ENCODE measurements at places on chromosomes 1 and 21. TPM values are rescaled to one million over a fixed set of nuclear protein-coding genes. Genes with fewer than 3 reads are reported as not detected.

DNA sequence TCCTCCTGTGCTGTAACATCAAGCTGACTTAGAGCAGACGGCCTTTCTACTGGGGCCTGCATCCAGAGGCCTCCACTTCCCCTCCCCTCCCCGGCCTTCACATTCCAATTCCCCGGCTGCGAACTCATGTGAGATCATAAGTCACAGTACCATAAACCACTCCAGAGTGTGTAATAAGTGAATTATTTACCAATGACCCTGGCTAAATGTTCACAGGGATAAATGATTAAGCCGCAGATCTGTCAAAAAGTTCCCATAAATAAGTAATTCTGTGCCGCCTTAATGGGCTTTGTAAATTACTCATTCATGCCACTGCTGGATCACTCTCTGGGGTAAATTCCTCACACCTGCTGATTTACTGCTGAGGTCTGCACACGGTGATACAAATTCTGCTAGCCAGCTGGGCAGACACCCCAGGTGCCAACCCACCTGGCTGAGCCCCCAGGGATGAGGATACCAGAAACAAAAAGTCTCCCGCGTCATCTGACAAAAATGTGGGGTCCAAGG lies 27.4 kb upstream of the KIRREL1 start:
- no peak for DNase-seq
- no peak overlapping the region for H3K27ac ChIP-seq
- no peaks in the 10 kb centered on the region for H3K36me3 ChIP-seq

DNA sequence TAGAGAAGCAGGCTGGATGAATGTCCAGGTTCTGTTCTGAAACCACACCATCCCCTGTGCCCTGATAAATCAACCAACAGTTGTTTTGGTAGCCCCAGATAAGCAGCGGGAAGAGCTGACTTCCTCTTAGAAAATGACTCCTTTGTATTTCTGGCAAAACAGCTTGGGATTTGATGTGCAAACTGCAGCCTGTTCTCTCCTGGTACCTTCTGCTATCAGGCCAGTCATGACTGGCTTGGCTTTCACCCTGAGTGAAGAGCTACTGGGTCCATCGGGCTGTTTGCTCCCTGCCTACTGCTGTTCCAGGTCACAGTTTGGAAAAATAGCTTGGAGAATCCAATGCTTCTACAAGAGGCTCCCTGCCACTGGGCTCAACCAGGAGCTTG lies 116.8 kb downstream of the DTL start:
- no peaks in the 10 kb centered on the region for H3K27me3 ChIP-seq
- H3K4me1 ChIP-seq = peaks cover 6% of the 10 kb centered on the region
- peak overlapping the region; percentile 35 for H3K27ac ChIP-seq
- H3K4me3 ChIP-seq = no peak overlapping the region
- no peaks in the 10 kb centered on the region for H3K36me3 ChIP-seq

DNA sequence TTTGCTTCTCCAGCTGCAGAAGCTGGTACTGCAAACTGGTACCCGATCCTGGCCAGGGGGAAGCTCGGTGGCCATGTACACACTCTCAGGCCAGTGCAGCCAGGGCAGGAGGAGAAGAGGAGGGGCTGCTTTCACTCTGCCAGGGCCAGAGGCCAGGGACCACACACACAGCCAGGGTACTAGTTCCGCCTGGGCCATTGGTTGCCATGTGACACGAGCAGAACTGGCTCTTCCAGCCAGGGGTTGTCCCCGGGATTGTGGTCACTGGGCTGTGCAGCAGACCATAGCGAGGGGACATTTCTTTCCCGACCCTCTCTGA lies 3.7 kb upstream of the SHISAL2A start:
- no peaks in the 10 kb centered on the region for H3K36me3 ChIP-seq
- DNase-seq = peak; percentile 66
- peaks cover 28% of the 10 kb centered on the region for H3K4me1 ChIP-seq
- H3K27me3 ChIP-seq = peaks cover 44% of the 10 kb centered on the region
- H3K4me3 ChIP-seq = peak overlapping the region; percentile 28

DNA sequence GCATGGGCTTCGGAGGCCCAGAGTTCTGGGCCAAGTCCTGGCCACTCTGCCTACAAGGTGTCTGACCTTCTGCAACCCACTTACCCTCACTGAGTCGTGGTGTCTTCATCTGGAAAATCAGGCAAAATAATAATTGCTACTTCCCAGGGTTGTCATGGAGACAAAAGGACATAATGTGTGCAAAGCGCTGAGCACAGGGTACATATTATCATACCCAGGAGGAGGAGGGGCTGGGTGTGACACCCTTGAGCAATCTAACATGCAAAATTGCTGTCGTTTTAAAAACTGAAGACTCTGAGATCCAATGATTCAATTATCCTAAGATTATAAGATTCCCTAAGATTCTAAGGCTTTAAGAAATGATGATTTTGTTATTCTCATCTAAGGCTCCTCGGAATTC lies 459.5 kb downstream of the PTPRU start:
- no peaks in the 10 kb centered on the region for H3K36me3 ChIP-seq
- DNase-seq = no peak
- no peak overlapping the region for H3K27ac ChIP-seq
- peaks cover 9% of the 10 kb centered on the region for H3K4me1 ChIP-seq

DNA sequence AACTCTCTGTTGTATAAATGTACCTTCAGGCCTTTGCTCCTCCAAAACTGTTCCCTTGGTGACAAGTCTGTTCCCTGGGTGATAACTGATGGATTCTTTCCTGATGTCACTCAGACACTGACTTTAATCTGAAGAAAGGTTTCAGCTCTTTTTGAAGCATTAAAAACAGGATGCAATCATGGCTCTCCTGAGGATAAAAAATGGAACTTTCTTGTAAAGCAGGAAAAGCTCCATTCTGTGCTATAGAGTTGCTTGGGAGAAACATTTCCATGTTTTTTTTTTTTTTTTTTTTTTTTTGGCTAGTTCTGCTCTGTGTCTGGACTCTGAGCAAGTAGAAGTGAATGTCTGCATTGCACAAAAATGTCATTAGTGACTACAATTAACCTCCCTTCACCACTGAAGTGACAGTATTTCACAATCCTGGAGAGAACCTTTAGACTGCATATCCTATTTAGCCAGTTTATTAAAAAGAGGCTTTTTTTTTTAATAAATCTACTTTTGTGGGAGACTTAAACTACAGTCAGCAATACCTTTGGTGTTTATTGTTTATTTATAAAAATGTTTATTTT lies 101.7 kb upstream of the PRMT6 start:
- no peaks in the 10 kb centered on the region for H3K27me3 ChIP-seq
- H3K27ac ChIP-seq = no peak overlapping the region
- H3K4me3 ChIP-seq = no peak overlapping the region
- H3K36me3 ChIP-seq = no peaks in the 10 kb centered on the region

DARS2 gene
- 34.0 TPM for total RNA-seq

DNA sequence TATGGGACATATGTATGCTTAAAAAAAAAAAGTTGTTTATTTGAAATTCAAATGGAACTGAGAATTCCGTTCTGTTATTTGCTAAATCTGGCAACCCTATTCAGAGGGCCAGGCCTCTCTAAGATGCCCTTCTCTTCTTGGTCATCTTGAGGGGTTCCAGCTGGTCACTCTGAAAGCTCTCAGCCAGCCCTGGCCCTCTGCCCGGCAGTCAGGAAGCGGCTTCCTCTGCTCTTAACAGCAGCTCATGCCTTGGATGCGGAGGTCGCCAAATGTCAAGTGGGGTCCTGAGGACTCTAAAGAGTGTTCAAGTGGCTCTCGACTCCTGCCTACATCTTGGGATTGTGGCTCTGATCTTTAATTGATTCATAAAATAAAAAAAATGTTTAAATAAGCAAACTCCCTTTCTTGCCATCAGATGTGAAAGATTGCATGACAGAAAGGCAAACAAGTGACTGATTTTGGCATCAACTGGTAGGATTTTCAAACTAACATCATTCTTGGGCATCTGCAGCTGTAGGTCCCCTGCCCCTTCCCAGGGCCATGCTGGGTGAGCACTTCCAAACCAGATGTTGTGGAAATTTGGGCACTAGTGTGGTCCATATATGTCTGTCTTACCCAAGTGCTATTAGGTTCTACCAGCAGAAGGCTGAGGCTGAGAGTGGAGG lies 130.8 kb downstream of the PRDM2 start:
- H3K4me1 ChIP-seq = no peaks in the 10 kb centered on the region
- DNase-seq = no peak
- H3K27me3 ChIP-seq = peaks cover 11% of the 10 kb centered on the region
- H3K27ac ChIP-seq = no peak overlapping the region

DNA sequence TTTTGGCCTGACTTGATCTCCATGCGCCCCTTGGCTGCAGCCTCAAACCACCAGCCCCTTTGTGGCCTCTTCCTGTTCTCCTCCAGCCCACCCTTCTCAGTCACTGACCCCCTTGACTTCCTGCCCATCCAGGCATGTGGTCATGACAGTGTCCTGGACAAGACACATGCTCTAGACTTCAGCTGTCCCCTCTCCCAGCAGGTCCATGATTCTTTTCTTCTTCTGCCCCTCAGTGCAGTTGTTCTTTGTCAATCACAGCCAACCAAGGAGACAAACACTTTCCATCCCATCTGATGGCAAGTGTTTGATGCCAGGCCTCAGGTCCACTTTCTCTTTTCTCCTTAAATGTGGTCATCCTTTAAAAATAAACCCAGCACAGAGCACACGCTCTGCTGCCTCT lies 49.7 kb downstream of the SYT6 start:
- no peak overlapping the region for H3K4me3 ChIP-seq
- no peak for DNase-seq
- peaks cover 4% of the 10 kb centered on the region for H3K4me1 ChIP-seq
- no peaks in the 10 kb centered on the region for H3K27me3 ChIP-seq
- no peak overlapping the region for H3K27ac ChIP-seq
- no peaks in the 10 kb centered on the region for H3K36me3 ChIP-seq

CRNN gene
- total RNA-seq = not detected

- DNase-seq = no peak
- peaks cover 7% of the 10 kb centered on the region for H3K36me3 ChIP-seq
- no peak overlapping the region for H3K4me3 ChIP-seq
- H3K27me3 ChIP-seq = peaks cover 29% of the 10 kb centered on the region
- no peak overlapping the region for H3K27ac ChIP-seq
These were observed 3.5 kb downstream of the OLFML2B start for GRCh38 chr1:162020150-162020549.

DNA sequence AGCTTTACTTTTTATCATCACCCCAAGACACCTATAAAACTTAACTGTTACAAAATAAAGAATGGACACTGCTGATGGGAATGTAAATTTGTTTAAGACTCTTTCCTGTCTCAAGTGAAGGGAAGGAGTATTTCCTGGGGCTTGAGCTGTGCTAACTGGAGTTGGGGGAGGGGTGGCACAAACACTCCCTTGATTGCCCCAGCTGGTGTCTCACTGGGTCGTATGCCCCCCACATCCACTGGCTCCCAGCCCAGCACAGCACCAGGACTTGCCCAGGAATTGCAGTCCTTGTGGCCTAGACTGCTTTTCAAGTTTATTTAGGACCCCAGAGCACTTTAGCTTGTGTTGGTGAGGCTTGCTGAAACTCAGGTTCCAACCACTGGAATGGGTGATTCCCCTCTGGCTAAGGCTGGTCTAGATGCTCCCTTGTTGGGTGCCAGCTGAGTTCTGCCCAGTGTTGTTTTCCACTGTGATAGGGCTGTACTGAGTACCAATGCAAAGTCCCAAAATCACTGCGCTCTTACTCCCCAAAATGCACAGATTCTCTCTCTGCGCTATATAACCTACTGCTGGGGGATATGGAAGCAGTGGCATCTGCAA lies 49.1 kb upstream of the DR1 start:
- no peak overlapping the region for H3K27ac ChIP-seq
- H3K4me3 ChIP-seq = no peak overlapping the region
- no peaks in the 10 kb centered on the region for H3K36me3 ChIP-seq
- no peaks in the 10 kb centered on the region for H3K4me1 ChIP-seq

- H3K27me3 ChIP-seq = no peaks in the 10 kb centered on the region
- DNase-seq = peak; percentile 51
- H3K4me1 ChIP-seq = peaks cover 9% of the 10 kb centered on the region
- no peak overlapping the region for H3K27ac ChIP-seq
These were observed 19.6 kb upstream of the ZNF648 start for GRCh38 chr1:182080955-182081582.

DNA sequence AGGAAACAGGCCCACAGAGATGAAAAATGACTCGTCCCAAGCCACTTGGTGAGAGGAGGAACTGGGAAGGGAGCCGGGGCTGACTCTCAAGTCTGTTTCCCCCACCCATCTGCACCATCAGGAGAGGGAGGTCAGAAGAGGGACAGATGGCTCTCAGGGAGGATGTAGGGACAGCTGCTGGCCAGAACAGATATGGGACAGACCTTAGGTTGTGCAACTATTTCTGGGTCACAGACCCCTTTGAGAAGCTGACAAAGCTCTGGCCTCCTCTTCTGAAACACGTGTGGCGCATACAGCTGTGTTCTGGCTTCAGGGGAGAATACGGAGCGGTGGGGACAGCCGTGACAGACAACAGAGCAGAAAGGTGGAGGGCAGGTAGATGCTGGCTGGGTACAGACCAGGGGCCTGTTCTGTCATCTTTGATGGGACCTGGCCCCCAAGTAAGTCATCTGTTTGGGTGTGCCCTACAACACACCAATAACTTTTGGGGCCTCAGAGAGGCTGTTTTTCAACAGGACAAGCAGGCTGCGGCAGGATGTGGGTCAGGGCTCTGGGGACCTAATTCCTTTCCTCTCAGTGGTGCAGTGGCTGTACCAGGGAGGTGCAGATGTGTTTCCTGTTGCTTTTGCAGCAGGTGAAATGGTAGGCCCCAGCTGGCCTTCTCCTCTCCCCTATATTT lies 7.3 kb downstream of the SH3BGRL3 start:
- H3K27ac ChIP-seq = no peak overlapping the region
- no peaks in the 10 kb centered on the region for H3K36me3 ChIP-seq
- peaks cover 65% of the 10 kb centered on the region for H3K4me1 ChIP-seq
- H3K4me3 ChIP-seq = peak overlapping the region; percentile 3

GRCh38 chr1:35451125-35451528 lies 106.1 kb downstream of the KIAA0319L start:
- DNase-seq = peak; percentile 83
- H3K4me1 ChIP-seq = no peaks in the 10 kb centered on the region
- H3K27ac ChIP-seq = no peak overlapping the region
- H3K4me3 ChIP-seq = no peak overlapping the region
- peaks cover 3% of the 10 kb centered on the region for H3K36me3 ChIP-seq
- no peaks in the 10 kb centered on the region for H3K27me3 ChIP-seq

- H3K4me1 ChIP-seq = peaks cover 17% of the 10 kb centered on the region
- H3K27ac ChIP-seq = no peak overlapping the region
- no peak overlapping the region for H3K4me3 ChIP-seq
These were observed 71.8 kb upstream of the ERRFI1 start for GRCh38 chr1:8097908-8098307.

- H3K4me1 ChIP-seq = no peaks in the 10 kb centered on the region
- no peak overlapping the region for H3K27ac ChIP-seq
- H3K4me3 ChIP-seq = no peak overlapping the region
- no peaks in the 10 kb centered on the region for H3K27me3 ChIP-seq
These were observed 57.3 kb downstream of the JAK1 start for GRCh38 chr1:64909031-64909430.

GRCh38 chr1:56417646-56418045 lies 161.7 kb downstream of the PLPP3 start:
- no peaks in the 10 kb centered on the region for H3K27me3 ChIP-seq
- DNase-seq = no peak
- no peak overlapping the region for H3K4me3 ChIP-seq
- no peaks in the 10 kb centered on the region for H3K36me3 ChIP-seq
- no peak overlapping the region for H3K27ac ChIP-seq
- H3K4me1 ChIP-seq = peaks cover 26% of the 10 kb centered on the region

Data from neural crest cell (in vitro differentiated cells).